ENCODE measurements at places on chromosomes 2 and 18.

DNA sequence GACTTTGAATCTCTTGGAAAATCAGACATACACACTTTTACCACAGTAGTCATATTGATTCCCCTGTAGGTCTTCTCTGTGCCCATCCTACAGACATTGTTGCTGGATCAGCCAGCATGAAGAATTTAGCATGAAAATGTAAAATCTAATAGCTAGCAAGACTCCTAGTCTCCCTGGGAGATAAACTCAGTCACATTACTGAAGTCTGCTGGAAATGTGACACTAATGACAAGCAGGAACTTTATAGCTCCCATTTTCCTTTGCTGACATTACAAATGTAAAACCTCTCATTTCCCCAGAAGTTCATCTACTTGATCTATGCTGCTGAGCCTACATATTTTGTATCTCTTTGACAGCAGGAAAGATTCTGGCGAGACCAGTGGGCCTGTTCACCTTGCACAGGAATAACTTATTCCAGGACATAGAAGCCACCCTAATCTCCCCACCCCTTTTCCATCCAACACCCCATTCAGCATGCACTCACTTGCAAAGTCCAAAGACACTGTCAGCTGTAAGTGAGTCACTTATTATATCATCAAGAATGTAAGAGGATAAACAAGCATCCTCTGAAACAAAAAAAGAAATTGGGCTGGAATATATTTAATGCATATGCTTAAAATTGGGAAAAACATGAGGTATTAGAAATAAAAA, 648.3 kb upstream of the PKDCC start:
- DNase-seq, result no peak

- no peak for DNase-seq
Measured at GRCh38 chr2:238742066-238742465, 105.8 kb upstream of the TWIST2 start.

DNA sequence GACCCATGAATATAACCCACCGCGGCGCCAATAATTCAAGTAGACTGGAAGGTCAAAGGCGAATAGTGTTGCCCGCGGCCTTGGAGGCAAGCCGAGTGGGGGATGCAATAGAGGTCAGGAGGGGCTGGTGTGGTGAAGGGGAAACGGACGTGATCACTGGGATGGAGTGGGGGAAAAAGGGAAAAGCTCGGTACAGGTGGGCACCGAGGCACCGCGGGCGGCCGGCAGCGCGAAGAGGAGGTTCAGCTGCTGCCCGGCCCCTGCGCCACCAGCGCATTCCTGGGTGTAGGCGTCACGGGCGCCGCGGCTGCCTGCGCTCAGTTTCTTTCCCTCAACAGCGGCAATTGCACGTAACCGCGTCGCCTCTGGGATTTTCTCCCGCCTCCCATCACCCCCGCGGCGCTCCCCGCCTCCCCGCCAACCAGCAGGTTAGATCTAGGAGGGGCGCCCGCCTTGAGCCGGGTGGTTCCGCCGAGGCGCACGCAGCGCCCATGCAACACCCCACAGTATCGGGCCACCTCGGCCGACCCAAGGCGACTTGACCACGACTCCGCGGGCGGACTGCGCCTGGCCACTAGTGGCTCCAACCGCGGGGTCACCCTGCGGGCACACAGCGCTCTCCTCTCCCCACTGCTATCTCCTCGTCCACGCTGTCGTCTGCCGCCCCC, 1.5 kb downstream of the RND3 start:
- DNase-seq, result peak; percentile 51

DNA sequence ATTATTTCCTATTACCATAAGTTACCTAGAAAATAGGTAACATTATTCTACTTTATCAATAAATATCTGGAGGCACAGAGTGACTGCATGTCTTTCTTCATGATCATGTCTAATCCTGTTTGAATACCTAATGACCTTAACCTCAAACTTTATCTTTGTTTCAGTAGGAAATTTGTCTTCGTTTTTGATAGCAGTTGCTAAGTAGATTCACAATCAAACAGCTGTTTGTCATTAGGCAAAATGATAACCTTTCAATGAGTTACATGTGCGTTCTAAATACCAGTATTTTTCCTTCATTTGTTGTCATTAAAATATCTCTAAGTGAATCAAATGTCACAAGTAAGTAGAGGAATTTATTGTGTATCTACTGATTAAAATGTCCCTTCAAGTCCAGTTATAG, 473.8 kb downstream of the NRXN1 start:
- no peak for DNase-seq

GRCh38 chr18:3689986-3690763, 240.2 kb downstream of the TGIF1 start:
- no peak for DNase-seq

DNA sequence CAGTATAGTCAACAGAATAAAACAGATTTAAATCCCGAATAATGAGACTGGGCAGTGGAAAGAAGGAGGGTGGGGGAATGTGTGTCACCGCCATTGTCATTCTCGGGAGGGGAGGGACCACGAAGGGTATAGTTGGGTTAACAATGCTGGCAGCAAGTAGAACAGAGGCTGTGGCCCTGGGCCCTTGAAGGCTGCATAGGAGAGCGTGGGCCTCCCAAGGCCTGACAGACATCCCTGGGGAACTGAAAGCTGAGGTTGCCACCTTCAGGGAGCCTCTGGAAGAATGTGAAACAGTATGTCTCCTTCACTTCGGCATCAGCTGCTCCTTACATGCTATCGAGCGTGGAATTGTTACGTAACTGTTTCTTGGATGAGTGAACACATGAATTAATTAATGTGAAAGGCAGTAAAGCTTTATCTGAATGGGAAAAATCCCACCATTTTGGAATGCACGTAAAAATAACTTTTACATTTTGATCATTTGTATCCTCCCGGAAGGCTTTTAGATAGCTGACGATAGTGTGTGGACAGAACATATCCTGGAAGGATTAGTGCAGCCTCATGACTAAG, 92.8 kb upstream of the TTC39C start:
- DNase-seq, result no peak

- no peak for DNase-seq
Measured at GRCh38 chr2:6872394-6872793, 5.2 kb upstream of the RSAD2 start.

GRCh38 chr18:64436111-64436510, 287.2 kb upstream of the LINC00305 start:
- no peak for DNase-seq

GRCh38 chr2:150520033-150520432, 32.6 kb upstream of the RND3 start:
- DNase-seq, result no peak

Data from AG08395 (cell line).